ENCODE measurements at places on chromosomes 6 and 20. TPM values are rescaled to one million over a fixed set of nuclear protein-coding genes. Genes with fewer than 3 reads are reported as not detected.

DNA sequence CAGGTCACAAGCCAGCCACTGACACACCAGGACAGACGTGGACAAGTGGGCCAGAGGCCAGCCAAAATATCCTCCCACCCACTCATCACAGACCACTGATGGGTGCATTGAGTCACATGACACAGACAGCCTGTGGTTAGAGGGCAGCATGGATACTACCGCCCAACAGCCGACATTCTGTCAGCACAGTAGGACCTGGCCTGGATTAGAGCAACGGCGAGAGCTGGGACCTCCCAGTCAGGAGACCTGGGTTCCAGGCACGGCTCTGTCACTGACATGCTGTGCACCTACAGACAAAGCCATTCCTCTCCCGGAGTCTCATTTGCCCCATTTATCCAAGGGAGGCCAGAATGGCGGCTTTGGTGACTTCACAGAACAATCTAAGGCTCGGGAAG is 8.0 kb downstream of the ZNF335 start:
- no peak for DNase-seq

SAYSD1 gene
- 11.0 TPM for total RNA-seq

NOTCH4 gene
- total RNA-seq = 0.55 TPM

SNAI1 gene
- 0.37 TPM for total RNA-seq

EPHA7 gene
- total RNA-seq = not detected

TFAP2C gene
- total RNA-seq = not detected

- DNase-seq = peak; percentile 28
Measured at GRCh38 chr6:36386495-36387439, 702 bp downstream of the ETV7 start.

- no peak for DNase-seq
Measured at GRCh38 chr6:356828-357251, 34.7 kb upstream of the IRF4 start.

DNA sequence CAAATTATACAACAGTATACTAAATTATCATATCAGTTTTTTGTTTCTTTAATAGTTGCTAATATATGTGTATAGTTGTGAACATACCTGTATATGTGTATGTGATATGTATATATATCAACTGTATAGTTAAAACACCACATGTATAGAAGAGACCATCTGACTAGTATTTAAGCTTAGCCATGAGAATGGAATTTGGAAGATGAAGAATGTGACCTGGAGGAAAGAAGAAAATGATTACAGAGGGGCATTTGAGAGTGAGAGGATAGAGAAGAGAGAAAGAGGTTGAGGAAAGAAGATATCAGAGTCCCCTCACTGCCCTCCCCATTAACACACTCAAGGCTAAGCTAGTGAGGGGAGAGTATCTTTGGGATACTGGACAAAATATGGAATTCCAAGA is 335.9 kb downstream of the BCKDHB start:
- DNase-seq = no peak

CTCFL gene
- not detected for total RNA-seq

HSF2 gene
- total RNA-seq = 17.6 TPM

AGPAT4 gene
- total RNA-seq = 4.0 TPM

DNA sequence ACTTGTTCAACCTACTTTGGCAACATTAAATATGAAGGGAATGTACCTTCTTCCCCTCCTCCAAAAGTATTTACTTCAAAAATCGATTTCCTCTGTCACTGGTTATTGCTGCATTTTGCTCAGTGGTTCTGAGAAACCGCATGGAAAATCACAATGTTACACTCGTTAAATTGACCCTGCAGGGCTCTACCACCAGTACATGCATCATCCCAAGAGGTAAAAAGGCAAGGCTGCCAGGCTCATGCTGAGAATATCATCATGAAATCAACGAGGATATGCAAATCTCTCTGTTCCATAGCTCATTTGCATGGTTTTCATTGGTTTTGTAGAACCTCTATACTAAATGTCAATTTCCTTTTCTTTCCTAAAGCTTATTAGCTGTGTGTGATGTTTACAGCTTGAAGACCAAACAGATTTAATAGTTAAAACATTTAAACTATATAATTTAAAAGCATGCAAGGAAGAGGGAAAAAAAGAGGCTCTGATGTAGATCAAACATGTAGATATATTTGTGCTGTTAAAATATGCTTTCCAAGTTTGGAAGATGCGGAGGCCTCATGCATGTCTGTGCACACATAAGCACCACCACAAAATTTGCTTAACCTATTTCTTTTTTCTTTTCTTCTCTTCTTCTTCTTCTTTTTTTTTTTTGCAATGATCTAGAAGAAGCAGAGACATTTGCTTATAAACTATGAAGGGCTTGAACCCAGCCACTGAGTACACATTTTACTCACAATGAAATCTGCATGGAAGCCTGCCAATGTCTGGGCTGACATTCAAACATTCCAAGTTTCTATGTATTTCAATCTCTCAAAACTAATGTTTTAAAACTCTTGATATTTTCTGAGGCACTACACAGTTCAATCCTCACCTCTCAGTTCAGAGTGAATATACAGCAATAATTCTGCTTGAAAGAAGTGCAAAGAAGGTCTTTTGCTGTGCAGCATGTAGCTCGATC is 194.0 kb downstream of the GMPR start:
- no peak for DNase-seq

DNA sequence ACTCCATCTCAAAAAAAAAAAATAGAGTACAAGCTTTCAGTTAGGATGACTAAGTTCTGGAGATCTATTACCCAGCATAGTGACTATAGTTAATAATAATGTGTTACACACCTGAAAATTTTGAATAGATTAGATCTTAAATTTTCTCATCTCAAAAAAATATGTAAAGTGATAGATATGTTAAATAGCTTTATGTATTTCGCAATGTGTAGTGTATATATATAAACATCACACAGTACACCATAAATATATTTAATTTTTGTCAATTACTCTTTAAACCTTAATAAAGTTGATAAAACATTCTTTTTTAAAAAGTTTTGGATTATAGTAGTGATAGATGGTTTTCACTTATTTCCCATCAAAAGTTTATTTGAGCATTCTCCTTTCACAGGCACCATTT is 25.6 kb upstream of the LOC128125822 start:
- no peak for DNase-seq

DNA sequence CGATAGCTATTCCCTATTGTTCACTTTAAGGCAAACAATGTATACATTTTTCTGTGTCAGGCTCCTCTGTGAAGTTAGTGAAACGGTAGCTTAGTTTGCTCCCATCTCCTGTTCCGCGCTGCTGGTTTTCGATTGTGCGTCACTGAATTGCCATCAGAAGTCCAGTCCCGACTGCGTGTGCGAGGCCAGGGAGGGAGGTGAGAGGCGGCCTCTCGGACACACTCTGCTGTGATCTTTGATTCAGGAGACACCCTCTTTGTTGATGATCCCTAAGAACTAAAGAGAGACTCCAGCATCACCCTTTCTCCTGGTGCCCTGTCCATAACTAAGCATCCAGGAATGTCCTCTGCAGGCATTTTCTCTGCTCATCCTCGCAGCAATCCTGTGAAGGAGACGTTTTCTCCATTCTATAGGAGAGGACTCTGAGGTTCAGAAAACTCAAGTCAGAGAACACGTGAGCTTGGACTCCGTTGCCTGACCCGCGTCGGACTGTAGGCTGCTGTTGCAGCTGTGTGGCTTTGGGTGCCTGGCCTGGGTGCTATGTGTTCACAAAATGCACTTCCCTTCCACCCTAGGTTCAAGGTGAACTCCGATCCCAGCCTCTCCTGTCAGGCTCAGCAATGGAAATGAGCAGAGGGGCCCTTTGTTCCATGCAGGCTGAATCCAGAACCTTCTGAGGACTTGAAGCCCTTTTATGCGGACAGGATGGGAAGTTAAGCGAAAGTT is 24.1 kb upstream of the UNC93A start:
- DNase-seq = no peak

OPN5 gene
- not detected for total RNA-seq

DNA sequence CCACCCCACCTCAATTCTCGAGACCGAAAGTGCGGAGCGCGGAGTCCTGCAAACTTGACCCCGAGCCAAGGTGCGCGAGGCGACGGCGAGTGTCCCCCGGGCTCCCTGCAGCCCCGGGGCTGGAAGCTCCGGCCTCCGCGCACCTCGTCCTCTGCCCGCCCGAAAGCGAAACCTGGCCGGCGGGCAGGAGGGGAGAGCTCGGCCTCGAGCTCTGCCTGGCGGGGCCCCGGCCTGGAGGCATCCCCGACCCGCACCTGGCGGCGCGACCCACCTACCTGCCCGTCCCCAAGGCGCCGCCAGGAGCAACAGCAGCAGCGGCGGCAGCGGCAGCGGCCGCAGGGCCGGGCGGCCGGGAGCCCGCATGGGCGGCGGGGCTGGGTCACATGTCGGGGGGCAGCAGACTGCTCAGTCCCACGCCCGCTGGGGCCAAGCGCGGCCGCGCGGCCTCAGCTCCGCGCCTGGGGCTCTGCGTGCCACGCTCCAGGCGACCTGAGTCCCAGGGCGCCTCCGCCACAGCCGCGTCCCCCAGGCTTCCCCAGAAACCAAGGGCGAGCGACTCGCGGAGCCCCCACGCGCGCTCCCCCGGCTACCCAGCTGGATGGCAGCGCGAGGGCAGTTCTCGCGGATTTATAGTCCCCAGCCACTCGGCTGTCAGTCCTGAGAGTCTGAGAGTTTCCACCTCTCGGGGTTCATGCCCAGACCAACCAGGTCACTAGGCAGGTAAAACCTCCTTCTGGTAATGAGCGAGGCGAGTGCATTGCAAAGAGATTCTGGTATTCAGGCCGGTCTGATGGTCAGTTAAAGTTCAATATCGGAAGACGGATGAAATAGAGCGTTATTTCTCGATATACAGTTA is at the start of gene IL20RA:
TSS of gene IL20RA (minus strand) at position 600 of the 856 bp plus-strand sequence. CDS start at position 363, 237 bp downstream.
- no peak for DNase-seq

DNA sequence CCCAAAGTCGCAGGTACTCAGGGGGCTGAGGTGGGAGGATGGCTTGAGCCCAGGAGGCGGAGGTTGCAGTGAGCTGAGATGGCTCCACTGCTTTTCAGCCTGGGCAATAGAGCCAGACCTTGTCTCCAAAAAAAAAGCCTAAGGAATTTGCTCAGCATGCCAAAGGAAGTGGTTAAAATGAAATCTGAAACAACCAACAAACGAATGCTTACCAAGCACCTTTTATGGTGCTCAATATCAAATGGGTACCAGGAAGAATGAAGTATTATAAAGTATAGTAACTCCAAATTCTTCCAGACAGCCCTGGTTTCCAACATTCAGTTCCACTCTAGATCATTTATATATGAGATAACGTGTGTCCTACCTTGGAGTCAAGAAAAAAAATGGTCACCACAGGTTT is 14.0 kb downstream of the GMDS start:
- DNase-seq = no peak

Measured in activated CD8-positive, alpha-beta T cell treated with anti-CD3 and anti-CD28 coated beads, Interleukin-2, amount 10 ng/mL, durations not matched to agents 7 days and 5 days (primary cell).